ENCODE measurements at places on chromosomes 3 and 15.

DNA sequence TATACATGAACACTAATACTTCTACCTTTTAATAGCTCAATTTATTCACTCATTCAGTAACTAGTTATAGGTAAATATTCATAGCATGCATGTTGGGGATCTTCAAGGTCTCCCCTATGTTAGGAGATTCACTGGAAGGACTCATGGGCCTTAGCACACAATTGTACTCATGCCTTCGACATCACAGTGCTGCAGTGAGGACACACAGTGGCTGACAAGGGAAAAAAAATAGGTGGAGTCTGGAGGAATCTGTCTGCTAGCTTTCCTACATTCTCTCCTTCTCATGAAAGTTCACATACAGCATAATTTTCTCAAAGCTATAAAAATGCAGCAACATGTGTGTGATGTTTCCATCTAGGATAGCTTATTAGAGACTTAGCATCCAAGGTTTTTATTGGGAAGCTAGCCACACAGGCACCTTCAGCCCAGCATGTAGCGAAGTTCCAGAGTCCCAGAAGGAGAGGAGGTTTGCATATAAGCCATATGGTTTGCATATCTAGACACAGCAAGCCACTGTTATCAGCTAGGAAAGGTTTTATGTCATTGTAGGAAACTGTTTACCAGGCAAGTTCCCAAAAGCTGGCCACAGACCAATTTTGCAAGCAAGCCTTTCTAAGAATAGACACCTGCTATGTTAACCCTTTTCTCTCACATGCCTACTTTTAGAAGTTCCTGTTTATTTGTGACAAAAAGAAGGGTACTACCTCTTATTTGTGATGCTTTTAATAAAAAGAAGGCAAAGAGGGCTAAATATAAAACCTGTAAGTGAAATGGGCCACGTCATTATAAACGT lies 46.4 kb downstream of the MORC1 start:
- DNase-seq = no peak

DNA sequence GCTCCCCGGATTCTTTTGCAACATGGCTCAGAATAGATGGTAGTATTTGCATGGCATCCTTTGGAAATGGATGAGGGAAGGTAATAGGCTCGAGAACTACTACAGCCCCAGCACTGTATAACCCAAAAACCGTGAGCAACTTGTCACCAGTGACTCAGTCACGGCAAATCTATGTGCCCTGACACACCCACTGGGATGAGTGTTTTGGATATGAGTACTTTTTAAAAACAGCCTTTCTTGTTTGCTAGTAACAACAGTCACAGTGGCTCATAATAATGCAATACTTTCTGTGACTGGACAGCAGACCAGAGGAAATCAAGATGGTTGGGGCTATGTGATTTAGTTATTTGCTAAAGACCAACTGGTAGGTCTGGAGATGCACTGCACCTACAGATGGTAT lies 299.6 kb downstream of the ULK4 start:
- no peak for DNase-seq

- DNase-seq = no peak
These were observed 324.6 kb downstream of the MCTP2 start for GRCh38 chr15:94555841-94556519.

DNA sequence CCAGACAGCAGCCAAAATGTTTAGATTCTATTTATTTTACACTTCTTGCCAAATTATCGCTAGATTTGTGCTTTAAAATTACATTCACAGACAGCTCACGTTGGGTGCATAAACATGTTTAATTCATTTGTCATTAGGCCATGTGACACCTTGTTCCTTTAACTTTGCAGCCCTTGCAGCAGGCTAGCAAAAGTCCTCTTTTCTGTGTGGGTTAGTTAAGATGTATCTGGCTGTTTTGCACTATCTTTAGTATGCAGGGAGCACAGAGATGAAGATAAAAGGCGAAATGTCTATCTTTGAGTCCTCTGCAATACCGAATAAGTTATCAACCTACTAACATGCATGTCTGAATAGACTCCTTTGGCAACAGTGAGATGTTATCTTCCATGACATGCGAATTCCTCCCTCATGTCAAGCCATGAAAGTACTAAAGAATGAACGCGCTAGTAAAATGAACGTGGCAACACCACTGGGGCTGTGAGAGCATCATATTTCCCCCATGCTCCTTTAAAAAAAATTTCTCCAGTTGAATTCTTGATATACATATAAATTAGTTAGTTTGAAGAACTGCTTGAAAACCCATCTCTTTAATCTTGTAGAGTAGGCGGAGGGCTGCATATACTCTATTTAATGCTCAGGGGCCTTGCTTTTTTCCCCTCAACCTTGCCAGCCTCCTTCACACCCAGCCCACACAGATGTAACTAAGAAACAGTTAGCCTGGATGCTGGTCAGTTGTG lies 620.4 kb upstream of the NR2F2 start:
- no peak for DNase-seq

- no peak for DNase-seq
These were observed 10.7 kb downstream of the KNSTRN start for GRCh38 chr15:40392986-40393948.

DNA sequence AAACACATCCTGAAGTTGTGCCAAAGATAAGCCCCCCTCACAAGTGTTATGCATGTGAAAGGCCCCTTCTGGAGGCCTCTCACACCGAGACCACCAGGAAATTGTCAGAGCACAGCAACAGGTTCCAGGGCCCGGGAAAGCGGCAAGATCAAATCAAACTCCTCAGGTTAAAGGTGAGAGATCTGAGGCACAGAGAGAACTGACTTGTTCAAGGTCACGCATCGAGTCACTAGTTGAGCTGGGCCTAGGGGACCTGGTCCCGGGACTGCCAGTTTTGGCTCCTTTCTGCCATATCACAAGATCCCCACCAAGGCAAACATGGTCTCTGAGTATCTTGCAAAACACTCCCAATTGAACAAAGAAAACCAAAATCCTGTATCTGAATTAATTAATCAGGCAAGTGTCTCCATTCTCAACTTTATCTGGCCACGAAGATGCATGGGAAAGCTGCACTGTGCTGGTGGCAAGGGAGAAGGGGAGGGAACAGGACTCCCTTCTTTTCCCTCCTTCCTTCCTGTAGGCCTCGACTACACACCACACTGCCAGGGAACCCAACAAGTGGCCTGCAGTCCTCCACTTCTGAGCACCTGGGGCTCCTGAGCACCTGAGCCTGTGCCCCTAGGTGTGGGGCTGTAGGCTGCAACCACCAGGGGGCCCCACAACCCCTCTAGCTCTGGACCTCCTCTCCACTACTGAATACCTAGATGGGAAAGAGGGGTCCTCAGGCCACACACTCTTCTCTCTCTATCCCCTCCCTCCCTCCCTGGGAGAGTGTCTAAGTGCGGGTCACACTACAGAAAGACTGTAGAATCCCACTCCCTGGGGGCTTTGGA lies 37.3 kb downstream of the ANP32A start:
- peak; percentile 57 for DNase-seq

DNA sequence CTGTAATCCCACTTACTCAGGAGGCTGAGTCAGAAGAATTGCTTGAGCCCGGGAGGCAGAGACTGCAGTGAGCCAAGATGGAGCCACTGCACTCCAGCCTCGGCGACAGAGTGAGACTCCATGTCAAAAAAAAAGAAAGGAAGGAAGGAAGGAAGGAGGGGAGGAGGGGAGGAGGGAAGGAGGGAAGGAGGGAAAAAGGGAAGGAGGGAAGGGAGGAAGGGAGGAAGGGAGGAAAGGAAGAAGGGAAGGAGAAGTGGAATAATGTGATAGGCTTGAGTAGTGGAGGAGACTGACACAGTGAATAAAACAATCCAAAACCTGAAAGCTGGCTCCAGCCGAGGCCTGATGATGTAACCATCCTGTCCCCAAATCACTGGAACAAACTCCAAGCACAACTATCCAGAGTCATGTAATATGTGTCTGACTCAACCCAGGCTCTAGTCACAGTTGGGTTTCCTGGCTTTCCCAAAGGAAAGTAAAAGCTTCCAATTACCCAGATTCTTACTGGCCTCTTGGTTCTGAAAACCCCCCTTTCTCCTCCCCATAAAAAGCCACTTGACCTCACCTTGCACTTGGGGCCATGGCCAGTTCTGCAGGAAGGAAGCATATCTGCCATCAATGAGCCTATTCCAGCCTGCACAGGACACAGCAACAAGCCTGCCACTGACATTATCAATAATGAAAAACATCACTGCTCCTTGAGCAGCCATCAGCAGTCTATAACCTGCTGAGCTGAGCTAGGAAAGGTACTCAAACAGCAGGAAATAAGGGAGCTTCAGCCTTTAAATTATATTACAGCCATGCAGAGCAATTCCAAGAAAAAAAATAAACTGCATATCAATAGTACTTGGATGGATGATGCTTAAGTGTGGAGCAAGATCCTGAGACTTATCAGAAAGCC lies 48.3 kb downstream of the MB21D2 start:
- DNase-seq = no peak

GRCh38 chr3:28859897-28860296 lies 421.0 kb upstream of the RBMS3 start:
- no peak for DNase-seq

DNA sequence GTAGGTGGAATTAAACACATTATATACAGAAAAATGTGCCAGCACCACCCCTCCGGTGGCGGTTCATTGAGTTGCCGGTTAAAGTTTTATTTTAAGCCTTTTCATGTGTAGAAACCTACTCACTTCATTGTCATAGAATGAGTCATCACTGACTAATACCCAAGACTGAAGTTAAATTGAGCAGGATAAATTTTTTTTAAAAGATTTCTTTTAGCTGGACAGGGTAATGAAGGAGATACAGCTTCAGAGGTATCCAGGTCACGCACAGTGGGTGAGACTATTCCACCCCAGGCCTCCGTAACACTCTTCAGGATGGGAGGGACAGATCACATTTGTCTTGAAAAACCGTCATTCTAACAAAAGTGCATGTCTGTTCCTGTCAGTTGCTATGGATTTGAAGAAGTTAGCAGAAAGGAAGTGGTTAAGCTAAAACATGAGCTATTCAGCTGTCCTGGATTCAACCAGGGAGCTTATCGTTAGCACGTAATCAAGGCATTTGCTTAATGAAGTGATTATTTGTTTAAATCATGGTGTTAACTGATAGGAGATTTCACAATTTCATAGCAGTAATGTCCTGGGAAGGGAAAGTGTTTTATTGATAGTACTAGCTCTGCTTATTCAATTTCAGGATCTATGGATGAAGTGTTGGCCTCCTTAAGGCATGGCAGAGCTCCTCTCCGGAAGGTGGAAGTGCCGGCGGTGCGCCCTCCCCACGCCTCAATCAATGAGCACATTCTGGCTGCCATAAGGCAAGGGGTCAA lies 23.4 kb downstream of the WHAMM start:
- DNase-seq = no peak

DNA sequence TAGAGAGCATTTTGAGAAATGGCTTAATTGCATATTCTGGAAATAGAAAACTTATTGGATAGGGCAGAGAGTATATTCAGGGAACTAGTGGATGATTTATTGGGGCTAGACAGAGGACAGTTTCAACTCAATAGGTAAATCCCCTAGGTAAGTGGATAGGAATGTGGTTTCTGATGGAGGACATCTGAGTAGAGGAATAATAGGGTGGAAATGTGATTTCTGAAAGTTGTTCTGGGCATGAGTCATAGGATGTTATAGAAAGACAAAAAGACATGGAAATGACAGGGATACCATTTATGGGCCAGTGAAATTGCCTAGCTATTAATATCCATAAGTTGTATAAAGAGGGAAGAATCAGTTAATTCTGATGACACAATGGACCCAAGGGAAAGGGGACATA lies 563.3 kb upstream of the GOLIM4 start:
- no peak for DNase-seq

GRCh38 chr15:96336596-96337364 lies 6.3 kb downstream of the NR2F2 start:
- no peak for DNase-seq

DNA sequence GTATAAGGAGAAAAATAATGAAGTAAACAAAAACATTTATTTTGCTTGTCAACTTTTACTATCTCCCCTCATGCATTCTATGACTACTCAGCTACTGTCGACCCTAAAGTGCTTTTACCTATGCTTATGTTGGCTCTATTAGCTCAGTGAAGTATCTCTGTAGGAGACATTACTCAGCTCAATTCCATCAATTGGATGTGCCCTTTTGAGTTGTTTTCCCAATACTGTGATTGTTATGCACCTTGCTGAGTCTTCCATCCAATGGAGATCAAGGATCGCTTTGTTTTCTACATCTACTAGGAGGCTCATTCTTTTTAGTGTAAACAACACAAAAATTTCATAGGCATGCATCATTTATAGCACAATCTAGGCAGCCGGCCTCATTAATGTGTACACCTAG lies 403.8 kb upstream of the ARL6 start:
- DNase-seq = no peak

DNA sequence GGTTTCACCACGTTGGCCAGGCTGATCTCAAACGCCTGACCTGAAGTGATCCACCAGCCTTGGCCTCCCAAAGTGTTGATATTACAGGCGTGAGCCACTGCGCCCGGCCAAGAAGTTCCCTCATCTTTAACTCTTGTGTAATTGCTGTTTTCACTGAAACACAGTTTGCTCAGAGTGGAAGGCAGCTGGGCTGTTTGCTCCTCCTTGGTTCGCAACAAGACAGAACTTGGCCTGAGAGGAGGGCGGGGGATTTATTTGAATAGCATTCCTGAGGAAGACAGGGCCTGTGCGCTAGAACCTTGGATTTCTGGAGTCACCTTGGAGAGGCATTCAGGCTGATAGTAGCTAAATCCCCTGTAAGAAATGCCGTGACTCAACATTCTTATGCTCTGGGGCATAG lies 226.7 kb upstream of the MCTP2 start:
- DNase-seq = no peak

DNA sequence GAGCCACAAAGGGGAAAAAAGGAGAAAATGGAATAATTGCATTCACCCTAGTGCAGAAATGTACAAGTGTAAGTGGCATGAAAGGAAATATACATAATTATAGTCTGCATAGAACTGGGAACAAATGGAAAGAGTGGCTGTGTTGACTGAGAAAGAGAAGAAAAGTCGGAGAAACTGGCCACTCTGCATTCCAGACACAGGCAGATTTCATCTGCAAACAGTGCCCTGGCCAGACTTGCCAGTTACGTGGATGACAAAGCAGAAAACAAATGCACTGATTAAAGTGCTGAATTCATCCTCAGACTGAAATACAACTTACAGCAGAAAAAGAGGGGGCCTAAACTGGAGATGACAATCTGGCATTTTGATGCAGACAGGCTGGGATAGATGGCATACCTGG lies 129.8 kb downstream of the FGF12 start:
- no peak for DNase-seq

- no peak for DNase-seq
These were observed 6.2 kb downstream of the ESYT3 start for GRCh38 chr3:138440596-138440995.

All from activated CD8-positive, alpha-beta memory T cell treated with anti-CD3 and anti-CD28 coated beads for 1 hour (primary cell).